ENCODE measurements at places on chromosomes 2 and 18.

DNA sequence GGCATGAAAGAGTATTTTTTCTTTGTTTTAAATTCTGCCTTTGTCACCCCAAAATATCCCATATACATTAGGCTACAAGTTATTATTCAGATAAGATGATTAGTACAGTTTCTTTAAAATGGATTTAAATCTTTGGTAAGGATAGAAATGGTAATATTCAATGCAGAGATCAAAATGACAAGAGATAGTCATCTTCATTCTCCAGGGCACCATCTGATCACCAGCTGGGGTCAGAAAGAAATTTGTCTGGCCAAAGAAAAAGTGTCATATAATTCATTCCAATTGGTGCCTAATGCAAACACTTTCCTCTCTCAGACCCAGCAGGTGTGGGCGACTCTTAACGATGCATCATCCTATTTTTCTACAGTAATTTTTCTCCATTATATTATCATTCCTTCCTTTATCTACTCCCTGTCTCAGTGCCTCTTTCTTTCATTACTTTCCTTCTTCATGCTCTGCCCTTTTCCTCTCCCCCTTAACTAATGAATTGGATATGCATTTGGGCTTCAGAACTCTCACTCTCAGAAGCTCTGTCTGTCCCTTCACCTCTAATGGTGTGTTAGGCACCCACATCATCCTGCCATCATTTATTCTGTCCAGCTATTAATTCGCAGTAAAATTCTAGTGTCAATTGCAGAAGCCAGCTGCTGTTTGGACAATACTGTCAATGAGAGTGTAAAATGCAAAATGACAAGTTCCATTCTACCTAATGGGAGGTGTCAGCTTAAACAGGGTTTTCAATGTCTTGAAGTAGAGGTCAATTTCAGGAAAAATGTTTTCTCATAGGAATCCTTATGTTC lies 570.5 kb downstream of the TDRD15 start:
- DNase-seq = no peak

- DNase-seq = no peak
Observed at GRCh38 chr2:177413703-177414102, 21.1 kb downstream of the AGPS start.

GRCh38 chr2:134455426-134455825 lies 201.6 kb downstream of the MGAT5 start:
- DNase-seq = no peak

- no peak for DNase-seq
Observed at GRCh38 chr2:145759228-145759915, 1239.5 kb upstream of the ZEB2 start.

DNA sequence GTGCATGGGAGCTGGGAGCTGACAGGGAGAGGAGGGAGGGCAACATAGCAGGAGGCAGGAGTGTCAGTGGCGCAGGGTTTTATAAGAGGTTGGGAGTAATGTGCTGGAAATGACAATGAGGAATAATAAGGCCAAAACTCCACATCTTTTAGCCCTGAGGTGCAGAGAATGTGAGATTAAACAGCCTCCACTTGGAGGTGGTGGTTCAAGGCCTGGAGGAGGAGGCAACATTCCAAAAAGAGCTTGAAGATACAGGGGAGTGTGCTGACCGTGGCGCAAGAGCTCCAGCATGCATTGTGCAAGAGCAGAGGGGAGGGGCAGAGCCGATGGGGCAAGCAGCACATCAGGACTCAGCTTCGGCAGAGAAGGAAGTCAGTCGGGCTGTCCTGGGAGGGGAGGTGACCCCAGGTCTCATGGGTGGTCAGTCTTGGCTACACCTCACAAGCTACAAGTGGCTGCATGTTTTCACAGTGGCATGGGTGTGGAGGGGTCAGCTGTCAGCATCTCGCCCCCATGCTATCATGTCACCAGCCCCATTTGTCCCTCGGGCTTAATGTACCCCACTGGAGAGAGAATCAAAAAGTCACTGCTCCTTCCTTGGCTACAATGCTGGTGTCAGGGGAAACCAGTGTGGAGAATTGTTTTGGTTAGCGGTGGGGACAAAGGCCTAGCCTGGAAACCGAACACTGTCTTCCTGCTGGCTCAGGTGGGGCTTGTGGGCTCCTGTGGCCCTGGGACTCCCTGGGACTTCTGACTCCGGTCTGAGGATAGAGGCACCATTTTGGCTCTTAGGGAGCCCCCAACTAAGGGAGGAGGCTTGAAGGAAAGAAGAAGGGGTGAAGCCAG lies 208.0 kb downstream of the ZFP36L2 start:
- DNase-seq = no peak

DNA sequence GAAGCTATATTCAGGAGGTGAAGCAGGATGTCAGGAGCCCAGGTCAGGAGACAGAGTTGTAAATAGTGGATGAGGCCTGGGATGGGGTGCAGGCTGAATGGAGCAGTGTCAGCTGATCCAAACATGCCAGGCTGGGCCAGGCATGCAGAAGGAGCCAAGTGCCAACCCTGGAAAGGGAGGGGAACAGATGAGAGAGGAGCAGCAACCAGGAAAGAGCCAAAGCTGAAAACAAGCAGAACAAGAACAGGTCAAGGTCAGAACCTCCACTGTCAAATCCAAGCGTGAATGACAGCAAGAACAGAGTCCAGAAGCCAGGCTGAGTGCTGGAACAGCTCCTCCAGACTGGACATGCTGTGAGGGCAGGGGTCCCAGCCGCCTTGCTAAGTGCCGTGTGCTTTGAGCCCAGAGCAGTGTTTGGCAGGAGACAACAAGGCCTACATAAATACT lies 49.2 kb upstream of the PPP1CB start:
- DNase-seq = no peak

DNA sequence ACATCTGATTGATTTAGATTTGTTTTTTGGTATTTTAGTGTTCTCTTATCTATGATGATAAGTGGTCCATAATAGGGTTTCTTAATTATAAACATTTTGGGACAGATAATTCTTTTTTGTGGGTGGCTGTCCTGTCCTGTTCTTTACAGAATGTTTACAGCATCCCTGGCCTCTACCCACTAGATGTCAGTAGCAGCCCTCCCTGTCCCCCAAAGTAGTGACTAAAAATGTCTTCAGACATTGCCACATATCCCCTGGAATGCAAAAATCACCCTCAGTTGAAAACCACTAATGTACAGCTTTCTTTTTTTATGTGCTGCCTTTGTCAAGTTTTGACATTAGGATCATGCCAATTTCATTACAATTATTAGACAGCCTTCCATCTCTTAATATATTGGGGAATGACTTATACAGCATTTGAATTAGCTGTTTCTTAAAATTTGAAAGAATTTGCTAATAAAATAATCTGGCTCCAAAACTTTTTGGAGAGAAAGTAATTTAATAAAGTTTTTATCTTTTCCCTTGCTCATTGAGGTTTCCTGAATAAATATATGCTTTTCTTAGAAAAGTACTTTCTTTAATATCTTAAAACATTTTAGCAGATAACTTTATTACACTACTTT lies 19.5 kb downstream of the WIPF1 start:
- DNase-seq = no peak

- DNase-seq = no peak
Observed at GRCh38 chr2:108106731-108107130, 120.4 kb downstream of the SLC5A7 start.

DNA sequence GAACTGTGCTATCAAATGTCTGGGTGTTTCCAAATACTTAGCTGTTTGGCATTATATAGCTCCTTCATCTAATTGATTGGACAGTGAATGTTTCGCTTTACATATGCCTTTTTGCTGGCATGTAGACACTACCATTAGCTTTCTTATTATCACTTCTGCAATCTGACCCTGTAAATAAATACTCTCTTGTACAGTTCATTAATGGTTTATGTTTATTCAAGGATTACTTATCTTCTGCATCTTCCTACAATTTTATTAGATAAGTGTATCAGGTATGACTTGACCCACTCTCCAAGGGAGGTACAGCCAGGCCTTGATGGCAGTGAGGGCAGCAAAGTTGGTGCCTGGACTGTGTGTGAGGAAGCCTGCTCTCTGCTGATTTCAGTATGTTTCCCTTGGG lies 614.1 kb upstream of the SETBP1 start:
- no peak for DNase-seq

- DNase-seq = no peak
Observed at GRCh38 chr18:37762076-37762621, 196.6 kb upstream of the CELF4 start.

- no peak for DNase-seq
Observed at GRCh38 chr2:176601066-176601465, 331.8 kb downstream of the MTX2 start.

GRCh38 chr2:158714420-158714819 lies 80.7 kb upstream of the DAPL1 start:
- DNase-seq = no peak

DNA sequence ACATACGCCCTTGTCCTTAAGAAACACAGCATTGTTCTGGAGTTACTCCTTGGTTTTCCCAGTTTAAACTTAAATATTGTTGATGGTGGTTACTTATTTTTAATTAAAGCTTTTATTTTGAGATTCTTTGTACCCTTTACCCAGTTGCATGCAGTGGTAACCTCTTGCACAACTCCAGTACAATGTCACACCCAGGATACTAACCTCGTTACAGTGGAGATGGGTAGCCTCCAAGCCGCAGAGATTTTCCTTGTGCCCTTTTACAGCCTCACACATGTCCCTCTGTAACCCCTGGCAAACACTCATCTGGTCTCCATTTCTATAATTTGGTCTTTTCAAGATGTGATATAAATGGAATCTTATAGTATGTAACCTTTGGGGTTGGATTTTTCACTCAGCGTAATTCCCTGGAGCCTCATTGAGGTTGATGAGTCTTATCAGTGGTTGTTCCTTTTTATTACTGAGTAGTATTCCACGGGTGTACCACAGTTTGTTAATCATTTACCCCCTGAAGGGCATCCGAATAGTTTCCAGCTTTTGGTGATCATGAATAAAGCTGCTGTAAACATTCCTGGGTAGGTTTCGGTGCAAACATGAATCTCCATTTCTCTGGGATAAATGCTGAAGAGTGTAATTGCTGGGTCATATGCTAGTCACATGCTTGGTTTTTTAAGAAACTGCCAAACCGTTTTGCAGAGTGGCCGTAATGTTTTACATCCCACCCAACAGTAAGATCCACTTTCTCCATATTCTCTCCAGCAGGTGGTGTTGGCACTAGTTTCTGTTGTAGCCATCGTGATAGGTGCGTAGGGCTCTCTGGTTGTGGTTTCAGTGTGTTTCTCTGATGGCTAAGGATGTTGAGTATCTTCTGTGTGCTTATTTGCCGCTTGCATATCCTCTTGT lies 68.6 kb downstream of the DGKD start:
- no peak for DNase-seq

GRCh38 chr18:6058941-6059340 lies 163.6 kb upstream of the TMEM200C start:
- no peak for DNase-seq

- DNase-seq = no peak
Observed at GRCh38 chr2:218219934-218220333, 2.9 kb downstream of the ARPC2 start.

DNA sequence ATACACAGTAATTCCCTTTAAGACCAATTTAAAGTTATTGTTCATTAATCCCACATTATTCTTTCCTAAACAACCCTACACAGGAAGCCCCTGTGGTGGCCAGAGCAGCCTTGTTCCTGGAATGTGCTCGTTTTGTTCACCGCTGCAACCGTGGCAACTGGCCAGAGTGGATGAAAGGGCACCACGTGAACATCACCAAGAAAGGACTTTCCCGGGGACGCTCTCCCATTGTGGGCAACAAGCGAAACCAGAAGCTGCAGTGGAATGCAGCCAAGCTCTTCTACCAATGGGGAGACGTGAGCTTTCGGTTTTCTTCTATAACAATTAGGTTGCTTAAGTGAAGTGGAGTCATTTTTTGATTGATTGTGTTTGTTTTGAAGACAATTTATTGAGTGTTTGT lies 101.0 kb downstream of the UNC80 start:
- no peak for DNase-seq

- DNase-seq = no peak
Observed at GRCh38 chr18:10913919-10914318, 235.4 kb downstream of the PIEZO2 start.

- DNase-seq = no peak
Observed at GRCh38 chr18:32803568-32803967, 30.7 kb upstream of the KLHL14 start.

GRCh38 chr2:80947601-80948130 lies 643.1 kb upstream of the LRRTM1 start:
- DNase-seq = no peak
